ENCODE measurements at places on chromosomes 5 and 9.

DNA sequence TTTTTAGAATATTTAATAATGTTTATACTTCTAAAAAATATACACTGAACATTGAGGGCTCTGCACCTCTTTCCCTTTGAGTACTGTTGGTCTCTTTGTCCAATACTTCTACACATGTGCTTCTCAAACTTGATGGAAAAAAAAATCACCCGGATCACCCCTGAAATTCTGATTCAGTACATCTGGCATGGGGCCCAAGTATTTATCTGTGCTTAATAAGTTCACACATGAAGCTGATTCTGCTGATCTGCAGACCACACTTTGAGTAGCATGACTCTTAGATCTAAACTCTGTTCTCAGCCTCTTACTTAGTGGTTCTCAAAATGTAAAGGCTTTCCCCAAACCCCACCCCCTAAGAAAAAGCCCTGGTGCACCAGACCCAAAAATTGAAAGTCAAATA, 12.0 kb downstream of the RUSC2 start:
- no peak for DNase-seq

DNA sequence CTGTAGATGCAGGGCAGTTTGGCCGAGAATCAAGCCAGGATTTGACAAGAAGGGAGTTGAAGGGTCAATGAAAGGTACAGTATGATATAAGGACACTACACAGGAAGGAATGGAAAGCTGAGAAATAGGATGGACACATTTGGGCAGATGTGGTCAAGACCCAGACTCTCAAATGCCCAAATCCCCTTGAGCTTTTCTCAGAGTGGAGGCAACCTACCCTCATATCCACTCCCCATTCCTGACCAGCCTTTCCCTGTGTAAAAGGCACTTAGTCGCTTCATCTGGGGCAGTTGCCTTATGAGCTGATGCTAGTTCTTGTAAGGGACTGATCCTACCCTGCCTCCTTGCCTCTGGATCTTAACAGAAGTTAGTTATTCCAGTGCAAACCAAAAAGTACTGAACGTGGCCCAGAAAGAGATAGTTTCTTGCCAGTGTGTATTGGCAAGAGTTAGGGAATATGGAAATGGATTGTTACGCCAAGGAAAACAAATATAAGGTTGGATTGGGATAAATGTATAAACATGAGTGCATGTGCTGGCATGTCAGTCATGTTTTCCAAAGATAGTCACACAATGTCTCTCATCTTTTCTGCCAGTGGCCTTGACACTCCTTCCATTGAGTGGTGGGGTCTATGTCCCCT, 4.1 kb upstream of the MCCC2 start:
- no peak for DNase-seq

GRCh38 chr5:6506611-6507010, 58.0 kb downstream of the UBE2QL1 start:
- no peak for DNase-seq

DNA sequence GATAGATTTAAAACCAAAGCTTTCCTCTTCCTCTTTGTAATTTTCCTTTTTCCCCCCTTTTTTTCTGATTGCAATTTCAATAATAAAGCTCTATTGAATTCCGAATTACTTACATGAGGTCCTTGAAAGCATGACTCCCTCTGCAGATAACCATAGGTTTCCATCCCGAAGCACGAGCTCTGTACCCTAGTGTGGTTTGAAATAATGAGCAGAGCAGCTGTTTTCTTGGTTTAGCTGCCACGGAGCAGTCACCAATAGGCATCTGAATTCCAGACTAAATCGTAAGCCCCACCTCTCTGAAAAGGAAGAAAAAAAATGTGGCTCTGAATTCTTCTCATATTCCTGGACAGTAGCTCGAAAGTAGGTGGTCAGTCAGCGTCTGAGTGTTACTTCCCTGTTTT, 18.5 kb upstream of the GNE start:
- peak; percentile 79 for DNase-seq

DNA sequence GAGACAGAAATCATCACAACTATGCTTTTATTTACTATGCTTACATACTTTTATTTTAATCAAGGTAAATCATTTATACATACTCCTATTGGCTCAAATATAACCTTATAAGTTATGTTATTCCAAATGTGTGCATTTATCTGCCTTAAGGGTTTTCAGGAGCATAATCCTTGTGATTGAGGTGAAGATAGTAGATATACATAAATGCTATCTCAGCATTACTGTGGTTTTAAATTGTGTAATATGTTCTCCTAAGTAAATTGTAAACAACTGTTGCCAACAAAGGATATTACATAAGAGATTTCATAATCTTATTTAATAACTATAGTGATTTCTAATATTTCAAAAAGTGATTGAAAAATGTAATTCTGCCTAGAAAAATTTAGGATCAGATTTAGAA, 1374.8 kb upstream of the DMAC1 start:
- DNase-seq = no peak

DNA sequence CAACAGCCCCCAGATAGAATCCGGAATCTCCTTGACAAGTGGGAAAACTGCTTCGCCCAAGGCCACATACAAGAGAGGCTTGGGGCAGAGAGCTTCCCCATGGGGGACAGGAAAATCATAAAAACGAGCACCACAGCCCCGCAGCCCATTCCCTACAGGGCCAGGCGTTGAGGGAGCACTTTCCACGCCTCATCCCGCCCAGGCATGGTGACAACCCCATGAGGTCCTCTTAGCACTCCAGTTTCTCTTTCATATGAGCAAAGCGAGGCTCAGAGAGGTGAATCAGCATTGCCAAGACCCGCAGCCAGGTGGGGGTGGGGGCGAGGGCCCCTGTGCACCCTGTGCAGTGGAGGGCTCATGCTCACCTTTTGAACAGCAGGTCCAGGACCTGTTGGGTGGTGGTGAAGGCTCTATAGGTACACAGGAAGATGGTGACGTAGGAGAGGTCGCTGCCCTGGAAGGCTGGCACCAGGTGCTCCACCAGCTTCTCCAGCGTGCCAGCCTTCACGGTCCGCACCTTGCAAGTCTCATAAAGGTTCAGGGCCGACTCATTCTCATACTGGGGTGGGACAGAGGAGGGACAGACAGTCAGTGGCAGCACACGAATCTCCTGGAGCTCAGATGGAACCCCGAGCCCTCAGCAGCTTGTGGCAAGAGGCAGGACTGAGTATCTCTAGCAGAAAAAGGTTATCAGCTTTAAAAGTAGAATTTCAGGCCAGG, 10.9 kb downstream of the RALGDS start:
- DNase-seq = no peak

- DNase-seq = no peak
Measured at GRCh38 chr5:132687995-132688394, 14.2 kb downstream of the IL4 start.

GRCh38 chr9:34638138-34638445, 505 bp upstream of the SIGMAR1 start:
- no peak for DNase-seq

DNA sequence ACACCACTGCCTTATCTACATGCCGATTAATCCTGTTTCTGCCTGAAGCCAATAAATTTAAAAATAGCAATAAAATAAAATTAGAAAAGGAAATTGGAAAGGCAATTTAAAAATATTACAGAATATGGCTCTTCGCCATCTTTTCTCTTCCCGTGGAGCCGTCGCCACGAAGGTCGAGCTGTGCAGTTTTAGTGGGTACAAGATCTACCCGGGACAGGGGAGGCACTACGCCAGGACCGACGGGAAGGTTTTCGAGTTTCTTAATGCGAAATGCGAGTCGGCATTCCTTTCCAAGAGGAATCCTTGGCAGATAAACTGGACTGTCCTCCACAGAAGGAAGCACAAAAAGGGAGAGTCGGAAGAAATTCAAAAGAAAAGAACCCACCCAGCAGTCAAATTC, 41.7 kb upstream of the SMC5 start:
- no peak for DNase-seq

GRCh38 chr5:42720251-42720650, 36.4 kb upstream of the CCDC152 start:
- DNase-seq = peak; percentile 68

GRCh38 chr5:79971156-79971555, 19.9 kb downstream of the MTX3 start:
- peak; percentile 78 for DNase-seq

DNA sequence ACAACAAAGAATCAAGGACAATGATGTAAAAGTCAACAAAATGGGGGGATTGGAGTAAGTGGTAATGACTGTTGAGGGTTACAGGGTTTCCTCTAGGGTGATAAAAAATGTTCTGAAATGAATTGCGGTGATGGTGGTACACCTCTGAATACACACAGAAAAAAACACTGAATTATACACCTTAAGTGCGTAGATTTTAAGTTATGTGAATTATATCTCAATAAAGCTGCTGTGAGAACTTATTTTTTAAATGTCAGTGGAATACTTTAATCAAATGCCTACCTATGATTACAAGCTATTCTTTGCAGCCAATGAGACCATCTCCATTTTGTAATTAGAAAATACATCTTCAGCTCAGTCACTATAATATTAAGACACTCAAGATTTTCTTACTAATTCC, 53.5 kb downstream of the ZNF608 start:
- DNase-seq = no peak

DNA sequence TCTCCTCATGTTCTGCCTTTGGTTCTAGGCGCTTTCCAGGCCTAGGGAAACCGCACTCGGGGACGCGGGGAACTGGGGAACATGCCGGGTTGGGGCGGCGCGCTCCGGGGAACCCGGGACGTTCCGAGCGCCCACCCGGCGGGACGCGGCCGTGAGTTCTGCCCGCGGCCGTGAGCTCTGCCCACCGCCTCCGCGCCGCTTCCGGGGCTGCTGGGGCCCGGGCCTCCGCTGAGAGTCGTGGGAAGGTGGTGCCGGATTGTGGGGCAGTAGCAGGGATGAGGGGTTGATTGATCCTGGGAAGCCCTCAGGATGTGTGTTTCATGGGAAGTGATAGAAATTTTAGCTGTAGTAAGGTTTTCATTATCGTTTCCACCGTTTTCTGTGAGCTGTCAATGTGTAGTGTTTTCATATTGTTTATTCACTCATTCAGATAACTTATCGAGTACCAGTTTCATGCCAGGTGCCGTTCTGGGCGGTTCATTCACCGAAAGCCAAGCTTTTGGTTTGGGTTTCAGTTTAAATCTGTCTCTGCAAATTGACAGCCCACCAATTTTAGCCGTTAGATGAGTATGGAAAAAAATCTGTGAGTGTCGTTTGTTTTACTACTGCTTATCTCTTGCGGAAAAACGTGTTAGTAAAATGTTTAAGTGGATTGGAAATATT, 657 bp downstream of the MTRR start:
- peak; percentile 11 for DNase-seq

DNA sequence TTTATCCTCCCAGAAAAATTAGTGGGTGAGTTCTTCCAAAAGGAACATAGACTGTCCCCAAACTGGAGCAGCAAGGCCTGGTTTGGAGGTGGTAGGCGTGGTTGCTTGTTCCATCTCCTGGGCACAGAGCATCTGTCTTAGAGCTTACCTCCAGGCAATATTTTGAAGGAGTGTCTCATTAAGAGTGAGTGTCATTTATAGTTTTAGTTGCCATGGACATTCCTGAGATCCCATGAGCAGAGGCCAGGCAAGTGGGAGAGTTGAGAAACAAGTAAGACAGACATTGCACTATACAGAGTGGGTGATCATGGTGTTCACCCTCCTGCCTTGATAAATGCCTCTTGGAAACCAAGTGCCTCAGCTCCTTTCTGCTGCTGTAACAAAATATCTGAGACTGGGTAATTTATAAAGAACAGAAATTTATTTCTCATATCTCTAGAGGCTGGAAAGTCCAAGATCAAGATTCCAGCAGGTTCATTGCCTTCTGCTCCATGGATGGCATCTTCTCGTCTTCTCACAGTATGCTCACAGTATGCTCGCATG, 68.5 kb downstream of the KIAA1958 start:
- DNase-seq = no peak

Data from RPMI7951 (cell line).